Fibroblast of the aortic adventitia (primary cell): ENCODE measurements at places on chromosomes 16 and 17. TPM values are rescaled to one million over a fixed set of nuclear protein-coding genes. Genes with fewer than 3 reads are reported as not detected.

Gene DHRS7C
- total RNA-seq, result not detected in 2 replicates

Gene KCTD19
- total RNA-seq, result not detected in 2 replicates

Gene HSD17B1
- total RNA-seq, result 0.99 and 4.7 TPM in 2 replicates

Gene USP36
- 27.5 and 36.7 TPM in 2 replicates for total RNA-seq

Gene CEMP1
- total RNA-seq, result not detected in 2 replicates

Gene BHLHA9
- total RNA-seq, result not detected in 2 replicates

Gene GLP2R
- 0.16 TPM in 1 of 2 replicates, not detected in the other for total RNA-seq

Gene SPIRE2
- total RNA-seq, result 2.5 and 7.1 TPM in 2 replicates

Gene TP53TG3C
- total RNA-seq, result not detected in 2 replicates

Gene ZBTB4
- total RNA-seq, result 37.4 and 45.5 TPM in 2 replicates

Gene HOXB8
- total RNA-seq, result 0.09 TPM in 1 of 2 replicates, not detected in the other

Gene INCA1
- total RNA-seq, result 0.36 TPM in 1 of 2 replicates, not detected in the other

Gene QPRT
- total RNA-seq, result 7.4 and 86.1 TPM in 2 replicates
